ENCODE measurements at places on chromosomes 7 and 10.

GRCh38 chr7:155834486-155835048, 22.3 kb upstream of the SHH start:
- no peak for DNase-seq

GRCh38 chr10:72375585-72375984, 20.9 kb upstream of the DNAJB12 start:
- DNase-seq = no peak

- no peak for DNase-seq
Measured at GRCh38 chr7:22296916-22297315, 60.0 kb downstream of the RAPGEF5 start.

DNA sequence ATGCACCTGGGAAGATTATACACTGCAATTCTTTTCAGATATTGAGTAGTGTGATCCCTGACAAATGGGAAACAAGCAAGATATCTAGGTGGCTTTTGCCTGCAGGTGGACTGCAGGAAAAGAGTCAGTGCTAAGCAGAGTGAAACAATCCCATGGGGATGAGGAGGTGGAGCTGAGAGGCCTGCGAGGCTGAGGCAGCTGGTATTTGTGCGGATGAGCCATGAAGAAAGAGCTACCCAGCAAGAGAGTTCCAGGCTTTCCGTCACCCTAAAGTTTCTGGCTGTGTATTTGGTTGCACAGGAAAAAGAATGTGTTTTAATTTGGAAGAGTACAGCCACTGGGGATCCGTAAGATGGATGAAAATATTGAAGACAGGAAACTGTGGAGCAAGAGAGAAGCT, 714.1 kb upstream of the COBL start:
- DNase-seq = no peak

GRCh38 chr10:103919648-103920025, 1.7 kb upstream of the STN1 start:
- no peak for DNase-seq

- DNase-seq = peak; percentile 60
Measured at GRCh38 chr7:16421333-16422102, at the start of gene CRPPA. Gene CRPPA, minus strand, starts transcription at chr7:16421538. Its CDS starts 216 bp downstream, at chr7:16421322.

DNA sequence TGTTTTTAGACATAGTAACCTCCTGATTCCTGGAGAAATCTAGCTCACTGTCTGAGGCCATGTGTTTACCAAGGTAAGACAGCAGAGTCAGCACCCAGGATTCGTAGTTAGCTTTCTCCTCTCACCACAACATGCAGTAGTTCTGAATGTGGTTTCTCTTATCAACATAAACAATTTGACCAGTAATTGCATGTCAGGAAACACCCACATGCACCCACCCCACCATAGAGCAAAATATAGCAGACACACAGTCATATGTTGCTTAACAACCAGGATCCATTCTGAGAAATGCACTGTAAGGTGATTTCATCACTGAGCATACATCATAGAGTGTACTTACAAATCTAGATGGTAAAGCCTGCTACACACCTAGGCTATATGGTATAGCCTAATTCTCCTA, 1004.0 kb downstream of the ANKRD7 start:
- DNase-seq = no peak

DNA sequence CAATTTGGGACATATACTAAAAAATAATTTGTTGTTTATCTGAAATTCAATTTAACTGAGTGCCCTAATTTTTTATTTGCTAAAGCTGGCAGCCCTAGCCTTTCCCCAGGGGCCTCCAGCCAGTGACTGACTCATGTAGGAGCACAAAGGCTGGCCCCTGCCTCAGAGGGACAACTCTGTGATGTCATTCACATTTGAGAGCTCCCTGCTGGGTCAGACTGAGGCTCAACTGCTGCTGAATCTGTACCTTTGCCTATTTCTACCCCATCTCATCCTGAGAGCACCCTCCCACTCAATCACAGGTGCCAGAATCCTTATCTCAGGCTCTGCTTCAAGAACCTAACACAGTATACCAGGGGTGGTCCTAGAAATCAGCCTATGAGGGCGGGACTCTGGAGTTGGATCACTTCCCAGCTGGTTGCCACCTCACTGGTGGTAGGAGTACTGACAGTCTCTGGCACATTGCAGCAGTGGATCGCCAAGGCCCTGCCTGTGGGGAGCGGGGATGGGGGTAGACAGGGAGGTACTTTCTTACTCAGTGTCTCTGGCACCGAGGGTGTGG, 11.6 kb downstream of the GCK start:
- no peak for DNase-seq

DNA sequence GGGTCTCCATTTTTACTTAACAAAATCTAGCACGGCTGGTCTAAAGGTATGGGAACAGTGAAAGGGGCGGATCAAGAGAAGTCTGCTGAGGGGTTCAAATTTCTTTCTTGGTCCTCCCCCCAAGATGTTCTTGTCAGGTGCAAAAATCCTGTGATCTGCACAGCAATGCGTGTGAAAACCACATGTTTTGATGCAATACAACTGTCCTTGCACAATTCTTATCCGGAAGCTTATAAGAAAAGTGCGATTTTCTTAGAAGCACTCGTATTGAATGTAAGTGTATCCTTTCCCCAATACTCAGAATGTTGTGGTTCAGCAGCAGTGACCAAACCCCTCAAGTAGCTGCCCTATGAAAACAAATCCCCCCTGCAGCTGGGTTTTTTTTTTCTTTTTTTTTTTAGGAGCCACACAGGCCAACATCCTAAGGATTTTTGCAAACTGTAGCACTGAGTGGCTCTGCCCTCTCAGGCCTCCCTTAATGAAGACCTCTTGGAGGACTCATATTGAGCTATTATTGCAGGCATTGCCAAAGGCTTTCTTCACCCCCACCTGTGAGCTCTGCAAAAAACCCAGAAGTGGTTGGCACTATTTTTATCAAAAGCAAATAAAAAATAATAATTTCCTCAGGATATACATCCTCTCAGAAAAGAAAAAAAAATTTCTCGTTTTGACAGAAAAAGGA, 151.9 kb upstream of the ITGB1 start:
- no peak for DNase-seq

DNA sequence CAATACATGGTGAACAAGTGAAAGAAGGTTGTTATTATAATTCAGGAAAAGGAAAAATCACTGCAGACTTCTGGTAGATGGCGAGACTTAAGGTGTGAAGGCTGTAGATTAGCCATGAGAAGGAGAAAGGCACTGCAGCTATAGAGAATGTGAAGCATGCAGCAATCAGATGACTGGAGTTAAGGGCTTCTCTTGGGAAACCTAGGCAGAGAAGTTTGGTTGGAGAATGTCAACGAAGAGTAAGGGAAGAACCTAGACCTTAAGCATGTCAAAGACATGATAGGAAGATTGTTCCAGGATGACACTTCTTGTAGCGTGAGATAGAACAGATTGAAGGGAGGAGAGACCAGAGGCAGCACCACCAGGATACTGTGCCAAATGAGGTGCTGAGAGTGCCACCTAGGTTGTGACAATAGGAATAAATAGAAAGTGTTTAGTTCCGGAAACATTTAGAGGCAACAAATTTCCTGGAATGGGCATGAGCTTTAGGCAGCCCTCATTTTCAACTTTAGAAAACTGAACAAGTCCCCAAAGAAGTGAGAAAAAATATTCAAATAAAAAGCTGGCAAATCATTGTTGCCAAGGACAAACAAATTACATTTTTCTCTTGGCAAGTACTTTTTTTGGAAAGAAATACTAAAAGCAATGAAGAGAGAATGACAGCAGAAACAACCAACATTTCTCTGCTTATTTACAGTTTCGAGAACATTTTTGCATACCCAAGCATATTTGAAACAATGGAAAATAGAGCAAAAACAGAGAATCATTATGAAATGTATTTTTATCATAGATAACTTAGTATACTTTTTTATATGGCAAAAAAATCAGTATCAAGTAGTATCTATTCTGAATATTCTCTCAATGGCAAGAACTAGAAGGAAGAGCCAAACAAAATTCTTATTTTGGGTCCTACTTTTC, 4.9 kb downstream of the LRRC17 start:
- no peak for DNase-seq

GRCh38 chr7:135248546-135248945, 14.9 kb downstream of the STRA8 start:
- no peak for DNase-seq

- DNase-seq = peak; percentile 62
Measured at GRCh38 chr10:119270762-119271366, 63.5 kb downstream of the GRK5 start.

DNA sequence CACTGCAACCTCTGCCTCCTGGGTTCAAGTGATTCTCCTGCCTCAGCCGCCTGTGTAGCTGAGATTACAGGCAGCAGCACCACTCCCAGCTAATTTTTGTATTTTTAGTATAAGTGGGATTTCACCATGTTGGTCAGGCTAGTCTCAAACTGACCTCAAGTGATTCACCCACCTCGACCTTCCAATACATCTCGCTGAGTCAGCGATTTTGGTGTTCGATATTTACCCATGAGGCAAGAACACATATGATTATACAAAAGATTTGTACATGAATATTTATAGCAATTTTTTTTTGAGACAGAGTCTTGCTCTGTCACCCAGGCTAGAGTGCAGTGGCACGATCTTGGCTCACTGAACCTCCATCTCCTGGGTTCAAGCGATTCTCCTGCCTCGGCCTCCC, 19.8 kb downstream of the PNLIP start:
- DNase-seq = no peak

GRCh38 chr7:120825576-120825975, 32.4 kb downstream of the TSPAN12 start:
- DNase-seq = no peak

- no peak for DNase-seq
Measured at GRCh38 chr10:58971796-58972491, 204.5 kb upstream of the PHYHIPL start.

- no peak for DNase-seq
Measured at GRCh38 chr10:15684768-15685167, 35.0 kb downstream of the ITGA8 start.

All from activated T-cell treated with anti-CD3 and anti-CD28 coated beads, Interleukin-2, amount 50 U/mL, for 48 hours (primary cell).